Stimulated activated CD8-positive, alpha-beta memory T cell treated with anti-CD3 and anti-CD28 coated beads, Interleukin-15, amount 100 ng/mL, for 4 hours (primary cell): ENCODE measurements at places on chromosomes 5 and 9.

GRCh38 chr5:73327908-73328455 lies 120.6 kb downstream of the FOXD1 start:
- DNase-seq: no peak

DNA sequence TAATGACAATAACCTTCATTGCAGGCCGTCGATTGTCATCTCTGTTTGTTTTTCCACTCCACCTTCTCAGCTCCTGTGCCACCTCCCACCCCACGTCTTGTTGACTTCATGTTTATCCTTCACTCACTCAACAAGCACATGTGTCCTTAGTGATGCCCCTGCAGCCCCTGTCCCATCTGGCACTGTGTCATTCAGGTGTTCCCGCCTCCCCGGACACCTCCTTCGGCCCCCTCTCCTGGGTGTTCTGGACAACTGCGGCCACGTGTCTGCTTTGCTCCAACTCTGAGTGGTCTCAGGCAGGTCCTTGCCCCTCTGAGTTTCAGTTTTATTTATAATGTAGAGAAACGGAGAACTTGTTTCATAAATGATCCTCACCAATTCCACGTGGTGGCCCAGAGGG lies 91.0 kb upstream of the COL5A1 start:
- DNase-seq: no peak

DNA sequence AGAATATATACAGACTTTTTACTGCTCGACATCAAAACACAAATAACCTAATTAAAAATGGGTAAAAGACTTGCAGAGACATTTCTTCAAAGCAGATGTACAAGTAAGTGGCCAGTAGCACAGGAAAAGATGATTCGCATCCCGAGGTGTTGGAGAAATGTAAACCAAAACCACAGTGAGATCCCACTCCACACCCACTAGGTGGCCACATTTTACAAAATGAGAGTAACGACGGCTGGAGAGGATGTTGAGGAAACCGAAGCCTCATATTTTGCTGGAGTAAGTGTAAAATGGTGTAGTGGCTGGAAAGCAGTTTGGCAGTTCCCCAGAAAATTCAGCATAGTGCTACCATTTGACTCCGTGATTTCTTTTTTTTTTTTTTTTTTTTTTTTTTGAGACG lies 21.3 kb upstream of the GBGT1 start:
- DNase-seq: no peak

DNA sequence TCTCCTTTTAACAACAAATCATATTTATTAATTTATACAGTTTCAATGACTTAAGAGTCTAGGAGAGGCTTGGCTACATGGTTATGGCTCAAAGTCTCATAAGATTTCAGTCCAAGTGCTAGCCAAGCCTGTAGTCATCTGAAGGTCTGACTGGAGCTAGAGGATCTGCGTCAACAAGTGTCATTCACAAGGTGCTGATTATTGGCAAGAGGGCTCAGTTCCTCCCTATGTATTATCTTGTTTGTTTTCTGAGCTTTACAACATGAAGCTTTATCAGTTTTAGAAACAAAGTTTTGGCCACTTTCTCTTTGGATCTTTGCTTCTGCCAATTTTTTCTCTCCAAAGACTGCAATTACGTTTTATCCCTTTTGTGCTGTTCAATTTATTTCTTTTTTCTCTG lies 94.7 kb downstream of the RICTOR start:
- DNase-seq: no peak

GRCh38 chr5:39299962-39300361 lies 64.3 kb downstream of the C9 start:
- no peak for DNase-seq

GRCh38 chr9:124774129-124774978 lies 2.6 kb upstream of the OLFML2A start:
- DNase-seq: no peak
